ENCODE measurements at places on chromosomes 12 and 14.

DNA sequence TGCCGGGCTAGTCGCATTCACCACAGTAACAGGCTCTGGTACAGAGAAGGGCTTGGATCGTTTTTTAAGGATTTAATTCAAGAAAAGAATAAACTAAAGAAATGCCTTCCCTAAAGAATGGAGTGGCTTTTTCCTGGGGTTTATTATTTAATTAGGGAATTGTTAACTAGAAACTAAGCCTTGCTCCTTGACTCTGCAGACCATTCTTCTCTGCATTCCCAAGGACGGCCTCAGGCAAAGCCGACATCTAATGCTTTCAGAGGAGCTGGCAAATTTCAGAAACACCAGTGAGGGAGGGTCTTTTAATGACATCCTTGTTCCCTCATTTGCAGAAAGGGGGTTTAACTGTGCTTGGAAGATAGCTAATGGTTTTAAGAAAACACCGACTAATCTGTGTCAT is 174.0 kb downstream of the EGLN3 start:
- DNase-seq: peak; percentile 66

- DNase-seq: no peak
Measured at GRCh38 chr12:77504466-77504865, 326.2 kb upstream of the NAV3 start.

DNA sequence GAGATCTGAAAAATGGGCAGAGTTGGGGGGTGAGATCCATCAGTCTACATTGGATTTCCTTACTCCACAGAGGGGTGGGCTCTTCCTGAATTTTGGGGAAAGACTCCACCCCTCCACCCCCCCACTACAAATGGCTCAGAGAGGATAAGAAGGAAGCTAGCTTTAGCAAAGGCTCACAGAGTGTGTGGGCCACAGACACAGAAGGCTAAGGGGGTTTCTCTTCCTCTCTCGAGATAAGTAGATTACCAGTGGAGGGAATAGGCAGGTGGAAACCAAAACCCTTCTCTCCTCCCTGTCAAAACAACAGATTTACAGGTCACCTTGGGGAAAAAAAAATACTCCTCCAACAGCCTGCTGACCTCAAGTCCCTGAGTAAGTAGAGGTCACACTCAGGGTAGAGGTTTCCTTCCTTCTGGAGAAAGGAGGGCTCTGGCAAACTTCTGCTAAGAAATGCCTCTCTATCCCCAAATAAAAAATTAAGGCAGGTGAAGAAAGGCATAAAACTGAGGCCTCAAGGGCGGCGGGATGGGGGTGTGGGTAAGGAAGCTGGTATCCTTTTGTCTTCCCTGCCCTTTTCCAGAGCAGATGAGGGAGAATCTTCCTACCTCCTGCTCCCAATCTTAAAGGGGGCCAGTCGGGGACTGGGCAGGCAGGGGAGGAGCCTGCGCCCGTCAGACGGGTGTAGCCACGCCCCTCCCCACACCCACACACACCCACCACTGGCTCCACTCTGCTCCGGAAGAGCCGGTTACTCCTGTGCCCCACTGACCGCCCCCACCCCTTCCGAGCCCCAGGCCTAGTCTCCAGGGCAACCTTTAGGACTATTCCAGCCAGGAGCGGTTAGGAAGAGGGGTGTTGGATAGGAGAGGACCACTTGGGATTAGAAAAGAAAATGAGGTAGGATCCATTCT is 1.9 kb upstream of the BAZ2A start:
- DNase-seq: peak; percentile 71

DNA sequence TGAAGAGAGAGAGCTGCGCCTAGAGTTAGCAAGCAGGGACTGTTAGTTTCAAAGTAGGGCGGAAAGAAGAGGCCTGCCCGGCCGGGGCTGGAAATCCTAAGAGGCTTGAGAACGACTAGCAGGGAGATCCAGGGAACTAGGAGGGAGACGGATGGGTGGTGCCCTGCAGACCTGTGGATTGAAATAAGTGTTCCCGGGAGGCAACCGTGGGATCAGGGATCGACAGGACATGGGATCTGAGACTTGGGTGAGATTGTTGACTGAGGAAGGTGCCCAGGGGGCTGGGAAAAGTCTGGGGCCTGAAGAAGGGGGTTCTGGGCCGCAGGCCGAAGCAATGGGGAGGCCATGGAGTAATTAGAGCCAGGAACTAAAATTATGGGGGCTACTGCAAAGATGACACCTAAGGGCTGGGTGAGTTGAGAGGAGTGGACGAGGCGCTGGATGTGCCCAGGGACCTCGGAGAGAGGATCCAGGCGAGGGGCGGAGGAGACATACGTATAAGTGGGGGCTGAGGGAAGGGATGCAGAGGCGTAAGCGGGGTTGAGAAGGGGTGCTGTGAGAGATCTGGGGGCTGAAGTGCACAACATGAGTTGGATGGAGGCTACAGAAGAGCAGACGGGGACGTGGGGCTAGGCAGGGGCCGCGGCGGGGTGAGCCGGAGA is 635 bp downstream of the LTA4H start:
- DNase-seq: peak; percentile 57

DNA sequence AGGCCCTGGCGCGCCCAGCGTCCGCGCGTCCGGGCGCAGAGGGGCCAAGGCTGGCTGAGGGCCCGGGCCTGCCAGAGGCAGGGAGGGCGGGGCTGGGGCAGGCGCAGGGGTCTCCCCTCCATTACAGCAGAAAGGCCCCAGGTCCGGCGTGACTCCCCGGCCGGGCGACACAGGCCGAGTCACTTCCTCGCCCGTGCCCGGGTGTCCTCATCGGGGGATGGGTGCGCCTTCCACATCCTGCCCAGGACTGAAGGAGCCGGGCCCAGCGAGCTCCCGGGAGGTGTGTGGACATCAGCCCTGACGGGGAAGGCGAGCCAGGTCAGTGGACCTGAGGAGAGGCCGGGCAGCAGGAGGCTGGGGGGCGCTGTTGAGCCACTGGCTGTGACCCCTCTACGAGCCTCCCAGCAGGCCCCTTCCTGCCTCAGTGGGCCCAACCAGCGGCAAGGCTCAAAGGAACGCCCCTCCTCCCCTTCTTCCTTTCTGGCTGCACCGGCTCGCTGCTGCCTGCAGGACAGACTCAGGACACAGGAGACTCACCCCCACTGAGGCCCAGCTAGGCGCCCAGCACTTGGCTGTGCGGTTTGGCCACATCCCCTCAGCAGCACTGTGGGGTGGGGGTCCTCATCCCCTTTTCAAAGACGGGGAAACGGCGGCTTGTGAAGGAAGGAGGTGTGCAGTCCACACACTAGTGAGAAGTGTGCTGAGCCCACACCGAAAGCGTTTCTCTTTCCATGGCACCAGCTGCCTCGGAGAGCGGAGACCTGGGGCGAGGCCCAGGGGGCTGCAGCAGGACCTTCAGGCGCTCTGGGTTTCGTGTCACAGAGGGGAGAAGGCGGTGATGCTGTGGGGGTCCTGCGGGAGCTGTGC is 606 bp downstream of the TNFAIP2 start:
- DNase-seq: no peak

GRCh38 chr12:4486980-4487379 is 41.4 kb upstream of the FGF6 start:
- DNase-seq: peak; percentile 2

- DNase-seq: no peak
Measured at GRCh38 chr14:66514213-66514612, 6.3 kb downstream of the GPHN start.

DNA sequence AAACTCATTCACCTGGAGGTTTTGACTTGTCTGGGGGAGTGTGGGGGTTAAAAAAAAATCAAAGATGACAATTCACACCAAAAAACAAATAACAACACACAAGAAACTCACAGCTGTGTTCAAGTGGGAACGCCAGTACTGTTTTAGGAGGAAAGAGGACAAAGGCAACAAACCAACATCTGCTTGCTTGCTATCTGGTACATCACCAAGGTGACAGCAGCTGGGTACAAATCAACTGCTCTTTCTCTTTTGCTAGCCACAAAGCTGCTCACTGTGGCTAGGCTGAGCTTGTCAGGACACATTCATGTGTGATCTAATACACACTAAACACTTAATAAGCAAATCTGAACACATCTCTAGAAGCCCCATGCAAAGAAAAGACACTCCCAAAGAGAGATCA is 128.0 kb upstream of the RAP1B start:
- no peak for DNase-seq

- peak; percentile 2 for DNase-seq
Measured at GRCh38 chr12:96720363-96720705, 186.7 kb upstream of the NEDD1 start.

- DNase-seq: no peak
Measured at GRCh38 chr14:101239065-101239464, 322.2 kb upstream of the DIO3 start.

GRCh38 chr14:64747327-64747726 is 43.1 kb downstream of the PLEKHG3 start:
- no peak for DNase-seq

DNA sequence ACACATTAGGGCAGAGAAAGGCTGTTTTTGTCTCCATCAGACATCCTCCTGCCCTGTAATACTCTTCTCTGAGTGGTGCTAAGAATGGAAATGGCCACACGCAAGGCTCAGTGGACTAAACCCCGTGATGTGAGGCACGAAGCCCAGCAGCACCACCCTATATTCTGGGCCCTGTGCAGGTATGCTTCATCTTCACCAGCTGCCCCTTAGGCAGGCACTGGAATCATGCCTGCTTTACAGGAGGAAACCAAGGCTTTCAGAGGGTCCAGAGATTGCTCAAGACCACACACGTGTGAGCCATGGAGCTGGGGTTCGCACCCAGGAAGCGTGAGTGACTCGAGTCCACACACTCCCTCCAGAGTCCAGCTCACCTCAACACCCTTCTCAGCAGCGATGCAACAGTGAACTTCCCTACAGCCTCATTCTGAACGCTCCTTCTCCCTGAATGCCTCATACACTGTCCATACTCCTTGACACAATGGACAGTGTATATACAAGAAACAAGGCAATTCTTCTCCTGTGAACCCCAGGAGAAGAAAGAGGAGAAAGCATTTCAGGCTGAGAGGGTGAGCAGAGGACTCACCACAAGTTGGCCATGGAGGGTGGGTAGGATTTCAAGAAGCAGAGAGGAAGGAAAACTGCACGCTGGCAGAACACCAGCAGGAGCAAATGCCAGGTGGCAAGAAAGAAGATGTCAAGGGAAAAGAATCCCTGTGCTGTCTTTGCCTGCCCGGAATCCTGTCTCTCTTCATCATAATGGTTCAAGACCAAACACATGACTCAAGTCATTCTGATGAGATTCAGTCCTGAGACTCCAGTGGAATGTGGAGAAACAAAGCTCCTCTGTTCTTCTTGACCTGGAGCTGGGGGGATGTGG is 39.1 kb downstream of the NT5DC3 start:
- DNase-seq: no peak
